ENCODE measurements at places on chromosomes 2 and 18.

DNA sequence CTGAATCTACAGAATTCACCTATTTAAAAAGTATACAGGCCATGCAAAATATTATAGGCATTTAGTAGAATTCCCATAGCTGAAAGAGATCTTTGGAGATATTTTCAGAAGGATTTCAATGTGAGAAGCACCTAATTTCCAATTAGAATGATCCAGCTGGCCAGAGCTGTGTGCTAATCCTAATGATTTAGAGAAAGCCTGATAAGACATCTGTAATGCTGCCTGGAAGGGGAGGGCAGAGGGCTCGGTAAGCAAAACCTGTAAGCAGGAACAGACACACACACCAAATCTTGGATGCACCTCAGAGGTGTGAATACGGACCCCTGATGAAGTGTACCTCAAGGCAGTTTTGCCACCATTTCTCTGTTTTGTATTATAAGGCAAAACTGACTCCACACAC is 14.0 kb downstream of the SERTAD2 start:
- DNase-seq, result no peak

DNA sequence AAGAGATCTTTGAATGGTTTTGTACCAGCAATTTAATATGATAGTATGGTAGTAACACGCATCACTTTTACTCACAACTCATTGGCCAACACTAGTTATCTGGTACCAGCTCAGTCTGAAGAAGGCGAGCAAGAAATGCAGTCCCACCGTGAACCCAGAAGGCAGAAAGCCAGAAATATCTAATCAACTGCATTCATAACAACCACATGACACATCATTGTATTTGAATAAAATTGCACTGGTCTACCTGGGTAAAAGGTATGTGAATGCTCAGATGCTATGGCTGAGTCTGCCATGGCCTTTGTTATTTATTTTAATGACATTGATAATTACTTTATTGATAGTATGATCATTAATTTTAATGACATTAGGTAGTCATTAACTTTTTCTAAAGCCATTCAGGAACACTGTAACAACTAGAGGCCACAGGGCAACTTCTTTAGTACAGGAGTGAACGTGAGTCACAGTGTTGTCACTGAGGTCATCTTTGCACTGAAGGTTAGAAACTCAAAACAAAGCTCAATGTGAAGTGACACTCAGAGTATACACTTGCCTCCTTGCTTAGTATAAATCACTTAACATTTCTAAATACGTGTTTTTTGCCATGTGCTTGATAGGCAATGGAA is 475.6 kb upstream of the TNP1 start:
- DNase-seq, result no peak

DNA sequence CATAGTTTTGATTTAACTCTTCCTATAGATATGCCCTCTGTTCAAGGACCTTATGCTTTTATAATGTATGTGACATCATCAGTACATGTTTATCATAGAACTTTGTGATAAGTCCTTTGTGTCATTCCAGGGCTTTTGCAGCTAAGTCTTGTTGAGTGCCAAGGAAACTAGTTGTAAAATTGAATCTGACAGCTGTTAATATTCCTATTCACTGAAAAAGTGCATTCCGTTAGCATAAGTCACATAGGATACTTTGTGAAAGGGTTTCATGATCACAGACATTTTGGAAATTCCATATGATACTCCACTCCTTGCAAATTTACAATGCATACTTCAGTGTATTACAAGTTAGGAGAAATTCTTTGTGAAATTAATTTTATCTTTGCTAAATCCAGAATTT is 503.4 kb downstream of the CCDC85A start:
- DNase-seq, result no peak

- DNase-seq, result no peak
Observed at GRCh38 chr2:235414422-235414821, 79.4 kb upstream of the AGAP1 start.

- no peak for DNase-seq
Observed at GRCh38 chr2:155665704-155666103, 666.8 kb downstream of the NR4A2 start.

DNA sequence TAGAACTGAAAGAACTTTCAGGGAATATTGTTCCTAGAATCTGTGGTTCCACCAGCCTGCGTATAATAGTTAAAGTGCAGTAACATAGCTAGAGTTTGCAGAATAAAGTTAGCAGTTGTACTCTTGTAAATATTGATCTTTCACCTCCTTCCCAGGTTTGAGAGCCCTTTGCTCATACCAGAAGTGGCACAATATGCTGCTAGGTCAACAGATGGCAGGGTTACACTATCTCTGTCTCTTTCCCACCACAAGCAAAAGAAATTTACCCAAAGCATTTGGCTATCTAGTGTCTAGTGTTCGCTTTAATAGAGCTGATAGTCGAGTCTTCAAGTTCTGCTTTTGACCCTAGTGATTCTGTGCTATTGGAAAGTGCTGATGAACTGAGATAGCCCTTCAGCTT is 119.0 kb upstream of the KLHL14 start:
- DNase-seq, result no peak

DNA sequence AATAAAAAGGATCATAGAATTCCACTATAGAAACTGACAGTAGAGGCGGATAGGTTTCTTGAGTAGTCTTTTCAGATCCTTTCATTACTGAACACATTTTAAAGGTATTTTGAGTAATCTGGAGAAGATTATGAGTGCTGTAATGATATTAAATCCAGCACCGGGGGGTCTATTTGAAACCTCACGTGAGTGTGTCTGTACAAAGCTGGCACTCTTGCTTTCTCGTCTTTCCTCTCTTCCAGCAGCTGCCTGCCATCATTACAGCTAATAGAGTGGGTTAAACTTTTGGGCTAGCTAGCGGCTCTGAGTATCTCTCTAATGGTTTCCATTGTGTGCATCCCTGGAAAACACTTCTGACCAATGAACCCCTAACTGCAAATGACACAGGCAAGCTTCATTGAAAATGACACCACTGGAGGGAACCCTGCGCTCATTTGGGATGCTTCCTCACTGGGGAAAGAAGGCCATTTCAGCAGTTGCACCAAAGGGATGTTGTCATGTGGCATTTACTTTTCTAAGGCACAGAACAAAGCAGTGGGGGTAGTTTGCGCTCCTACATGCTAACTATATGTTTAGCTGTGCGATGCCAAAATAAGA is 101.0 kb downstream of the HRH4 start:
- no peak for DNase-seq

DNA sequence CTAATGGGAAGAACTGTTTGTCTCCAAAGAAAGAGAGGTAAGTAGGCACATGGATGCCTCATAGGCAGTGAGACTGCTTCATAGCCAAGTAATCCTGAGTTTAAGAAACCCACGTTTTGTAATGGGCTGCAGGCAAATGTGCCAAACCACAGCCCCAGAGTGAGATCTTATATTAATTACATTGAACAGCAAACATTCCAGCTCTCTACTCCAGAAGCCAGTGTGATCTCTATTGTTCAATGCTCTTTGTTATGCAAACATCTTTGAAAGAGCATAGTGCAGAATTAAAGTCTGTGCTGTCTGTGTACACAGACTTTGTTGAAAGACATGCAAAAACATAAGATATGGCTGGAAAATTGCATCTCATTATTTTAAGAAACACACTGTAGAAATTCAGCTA is 720.8 kb upstream of the REG3G start:
- DNase-seq, result no peak

DNA sequence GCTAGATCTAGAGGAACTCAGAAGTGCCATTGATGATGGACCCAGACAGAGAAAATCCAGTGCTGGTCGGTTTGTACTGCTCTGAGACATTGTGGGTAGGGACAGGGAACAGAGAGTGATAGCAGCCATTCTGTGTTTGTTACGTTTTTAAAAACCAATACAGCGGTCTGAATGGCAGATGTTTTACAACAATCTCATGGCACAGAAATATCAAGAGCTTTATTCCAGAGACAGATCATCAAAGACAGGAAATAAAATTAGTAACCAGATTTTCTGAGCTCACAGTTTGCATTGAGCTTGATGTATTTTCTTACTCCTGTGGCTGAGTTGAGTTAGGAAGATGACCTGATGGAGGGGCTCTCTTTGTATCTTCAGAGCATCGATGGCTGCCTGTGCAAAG is 114.9 kb upstream of the BCL2L11 start:
- DNase-seq, result no peak

DNA sequence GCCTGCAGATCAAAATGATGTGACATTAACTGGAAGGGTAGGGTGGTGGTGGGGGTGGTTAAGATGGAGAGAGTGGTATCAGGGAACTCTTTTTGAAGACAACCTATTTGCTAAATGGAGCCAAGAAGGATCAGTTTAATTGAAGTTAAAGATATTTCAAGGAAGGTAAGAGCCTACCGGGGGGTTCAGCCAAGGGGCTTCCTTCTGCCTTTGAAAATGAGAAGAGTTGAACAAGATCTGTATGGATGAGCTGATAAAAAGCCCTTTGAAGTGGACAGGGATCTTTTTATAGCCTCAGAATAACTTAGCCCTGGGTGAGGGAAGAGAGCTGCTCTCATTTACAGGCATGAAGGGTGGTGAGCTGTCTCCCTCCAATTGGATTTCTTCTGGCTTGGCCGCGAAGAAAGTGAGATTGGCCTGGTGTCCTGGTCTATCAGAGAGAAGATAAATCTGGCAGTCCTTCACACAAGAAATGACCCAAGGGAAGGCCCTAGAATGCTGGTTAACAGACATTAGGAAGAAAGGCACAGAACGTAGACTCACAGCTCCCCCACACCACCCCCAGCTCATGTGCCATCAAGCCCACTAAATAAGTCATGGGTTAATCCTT is 439.8 kb downstream of the TNS1 start:
- DNase-seq, result no peak

- DNase-seq, result no peak
Observed at GRCh38 chr2:98908931-98909316, 27.1 kb downstream of the CRACDL start.
